Kidney (tissue), 22 donors: ENCODE measurements at places on chromosomes 7 and 10. TPM values are rescaled to one million over a fixed set of nuclear protein-coding genes. Genes with fewer than 3 reads are reported as not detected.
A peak's percentile ranks its signal among the peaks of the same experiment; 100 is the strongest.

Gene CTAGE8
- 4.3 TPM for total RNA-seq

Gene SPDYE9
- not detected for total RNA-seq

Gene CLRN3
- 9.4 TPM for total RNA-seq

Gene SLC13A4
- total RNA-seq: not detected

Gene SPDYE11
- total RNA-seq: not detected

Gene CXCL12
- total RNA-seq: 99.5 TPM

GRCh38 chr10:23362879-23363792 lies 18.5 kb upstream of the C10orf67 start:
- H3K36me3 ChIP-seq: no peaks in the 10 kb centered on the region
- no peak for DNase-seq
- H3K27me3 ChIP-seq: no peaks in the 10 kb centered on the region
- H3K4me1 ChIP-seq: peaks cover under 1% of the 10 kb centered on the region

- no peaks in the 10 kb centered on the region for H3K36me3 ChIP-seq
- no peaks in the 10 kb centered on the region for H3K4me1 ChIP-seq
Observed at GRCh38 chr7:20594023-20594422, 21.4 kb upstream of the ABCB5 start.

DNA sequence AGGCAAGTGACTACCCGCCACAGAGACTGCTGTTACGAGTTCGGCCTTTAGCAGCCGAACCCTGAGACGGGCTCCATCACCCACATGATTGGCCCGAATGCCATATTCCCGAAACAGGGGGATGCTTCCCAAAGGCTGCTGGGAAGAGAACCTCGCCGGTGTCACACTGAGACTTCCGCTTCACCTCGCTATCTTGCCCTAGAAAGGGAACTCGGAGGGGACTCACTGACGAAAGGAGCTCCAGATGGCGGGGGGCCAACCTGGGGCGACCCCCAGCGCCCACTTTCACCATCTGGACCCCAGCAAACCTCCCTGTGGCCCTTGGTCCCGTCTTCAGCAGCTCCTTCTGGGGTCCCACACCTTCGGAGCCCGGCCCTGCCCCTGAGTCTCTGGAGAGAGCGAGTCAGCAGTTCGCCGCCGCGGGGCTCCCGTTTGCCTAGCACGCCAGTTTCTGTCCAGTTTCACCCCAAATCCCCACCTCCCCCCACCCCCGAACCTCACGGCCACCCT lies 529 bp downstream of the HPS1 start:
- H3K4me1 ChIP-seq: peaks cover 7% of the 10 kb centered on the region
- H3K36me3 ChIP-seq: no peaks in the 10 kb centered on the region
- peak overlapping the region; percentile 85 for H3K4me3 ChIP-seq
- no peak for DNase-seq

- H3K4me1 ChIP-seq: no peaks in the 10 kb centered on the region
- no peaks in the 10 kb centered on the region for H3K27me3 ChIP-seq
- no peaks in the 10 kb centered on the region for H3K36me3 ChIP-seq
- no peak for DNase-seq
- H3K27ac ChIP-seq: no peak overlapping the region
- H3K4me3 ChIP-seq: no peak overlapping the region
Observed at GRCh38 chr10:98307916-98308541, 40.0 kb upstream of the LOXL4 start.
